ENCODE measurements at places on chromosomes 2 and 18. TPM values are rescaled to one million over a fixed set of nuclear protein-coding genes. Genes with fewer than 3 reads are reported as not detected.

IMPACT gene
- polyA plus RNA-seq = 34.6 TPM

HTR2B gene
- polyA plus RNA-seq = 0.11 TPM

GRCh38 chr2:203580844-203581243 is 45.7 kb upstream of the RAPH1 start:
- no peak for DNase-seq

DNA sequence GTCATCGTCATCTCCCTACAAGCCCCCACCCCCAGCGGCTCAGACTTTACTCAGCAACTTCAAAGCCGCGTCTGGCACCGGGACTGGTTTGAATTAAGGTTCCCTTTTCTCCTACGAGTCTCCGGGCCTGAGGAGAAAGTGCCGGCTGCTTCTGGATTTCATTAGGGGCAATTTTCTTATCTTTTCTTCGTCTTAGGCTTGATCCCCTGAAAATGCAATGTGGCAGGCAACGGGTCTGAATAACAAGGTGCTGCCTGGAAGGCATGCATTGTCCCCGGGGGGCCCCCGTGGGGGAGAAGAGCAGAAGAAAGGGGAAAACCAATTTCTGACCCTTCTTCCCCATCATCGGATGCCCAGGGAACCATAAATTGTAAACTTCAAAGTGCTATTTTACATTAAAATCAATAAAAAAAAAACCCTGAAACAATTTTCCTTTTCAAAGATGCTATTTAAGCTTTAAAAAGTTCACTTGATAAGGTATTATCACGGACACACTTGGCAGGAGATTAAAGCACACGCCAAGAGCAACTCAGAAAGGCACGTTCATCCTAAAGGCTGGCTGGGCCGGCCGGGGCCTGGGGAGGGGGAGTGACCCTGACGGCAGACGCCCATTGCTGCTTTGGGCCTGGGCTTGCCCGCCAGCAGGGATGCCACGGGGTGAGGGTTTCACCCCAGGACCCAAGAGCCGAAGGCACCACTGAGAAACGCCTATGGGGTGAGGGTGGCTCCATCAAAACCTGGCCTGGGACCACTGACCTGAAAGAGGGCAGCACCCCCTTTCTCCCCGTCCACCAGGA is 230.4 kb downstream of the TWIST2 start:
- DNase-seq = no peak

GRCh38 chr2:176535467-176536113 is 266.3 kb downstream of the MTX2 start:
- no peak for DNase-seq

DNA sequence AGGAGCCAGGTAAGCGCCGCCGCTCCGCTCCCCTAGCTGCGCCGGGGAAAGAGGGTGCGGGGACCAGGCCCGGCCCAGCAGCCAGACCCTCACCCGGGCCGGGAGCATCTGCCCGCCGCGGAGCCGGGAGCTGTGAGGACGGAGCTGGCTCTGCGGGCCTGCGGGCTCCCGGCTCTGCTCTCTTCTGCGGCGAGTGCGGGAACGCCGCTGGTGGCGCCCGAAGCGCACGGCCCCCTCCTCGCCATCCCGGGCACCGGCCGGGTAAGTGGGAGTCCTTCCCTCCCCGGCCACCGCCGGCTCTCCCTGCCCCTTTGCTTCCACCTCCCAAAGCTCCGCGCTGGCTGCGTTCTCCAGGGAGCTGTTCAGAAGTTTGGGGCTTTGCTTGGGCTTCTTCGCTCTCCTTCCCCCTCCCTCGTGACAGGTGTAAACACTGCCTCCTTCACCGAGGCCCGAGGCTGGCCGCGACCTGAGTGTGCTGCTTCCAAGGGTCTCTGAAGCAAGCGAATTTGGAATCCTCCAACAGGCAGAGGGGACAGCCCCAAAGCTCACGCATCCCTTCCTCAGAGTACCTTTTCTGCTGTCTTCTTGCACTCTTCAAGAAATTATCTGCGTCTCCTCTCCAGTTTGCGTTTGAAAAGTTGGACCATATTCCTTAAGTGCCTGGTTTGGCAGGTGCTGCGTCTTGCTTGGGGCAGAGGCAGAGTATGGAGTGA is 632 bp downstream of the AFTPH start:
- no peak for DNase-seq

- DNase-seq = no peak
These were observed 27.4 kb upstream of the MRO start for GRCh38 chr18:50847192-50847591.

GRCh38 chr2:145329971-145330370 is 810.1 kb upstream of the ZEB2 start:
- no peak for DNase-seq

ACADL gene
- 9.6 TPM for polyA plus RNA-seq

ZFP36L2 gene
- 55.1 TPM for polyA plus RNA-seq

DNA sequence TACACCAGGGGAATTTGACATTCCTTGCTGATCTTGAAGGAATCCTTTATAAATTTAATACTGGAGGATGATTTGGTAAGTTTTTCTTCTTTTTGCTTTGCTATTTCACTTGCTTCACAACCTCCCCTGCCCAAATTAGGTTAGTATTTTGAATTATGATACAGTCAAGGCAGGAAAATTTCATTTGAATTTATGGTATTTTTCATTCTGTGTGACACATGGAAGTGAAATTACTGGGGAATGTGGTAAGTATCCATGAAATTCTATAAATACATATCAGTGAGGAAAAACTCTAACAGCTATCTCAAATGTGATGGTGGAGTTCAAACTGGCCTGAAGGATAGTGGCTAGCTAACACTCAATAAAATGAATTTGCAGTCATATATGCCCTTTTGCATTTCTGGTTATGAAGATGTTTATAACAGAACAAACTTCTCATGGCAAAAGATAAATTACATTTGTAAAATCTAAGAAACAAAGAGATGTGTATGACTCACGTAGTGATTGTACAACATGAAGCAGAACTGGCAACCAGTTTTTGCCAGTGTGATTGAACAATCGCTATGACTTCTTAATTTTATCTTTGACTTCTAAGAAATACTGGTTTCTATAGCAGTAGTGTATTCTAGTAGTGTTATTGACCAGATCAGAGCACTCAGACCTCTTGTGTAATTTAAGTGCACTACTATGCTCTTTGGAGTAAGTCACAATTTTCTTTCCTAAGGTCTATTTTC is 152.6 kb downstream of the IKZF2 start:
- no peak for DNase-seq

DNA sequence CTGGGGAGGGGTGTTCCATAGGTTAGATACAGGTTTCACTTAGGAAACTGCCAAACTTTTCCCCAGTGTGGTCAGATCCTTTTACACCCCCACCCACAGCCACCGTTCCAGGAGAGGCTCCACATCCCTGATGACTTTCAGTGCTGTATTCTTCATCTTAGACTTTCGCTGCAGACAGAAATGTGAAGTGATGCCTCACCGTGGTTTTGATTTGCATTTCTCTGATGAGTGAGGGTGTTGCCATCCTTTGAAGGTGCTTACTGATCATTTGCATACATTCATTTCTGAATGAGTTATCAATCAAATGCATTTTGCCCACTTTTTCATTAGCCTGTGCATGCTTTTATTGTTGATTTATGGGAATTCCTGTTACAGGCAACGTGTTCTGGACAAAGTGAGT is 14.9 kb downstream of the COPS9 start:
- DNase-seq = no peak

Measured in forelimb muscle (tissue), 1 donor.